Breast epithelium (tissue), 4 donors: ENCODE measurements at places on chromosomes 13 and 19. TPM values are rescaled to one million over a fixed set of nuclear protein-coding genes. Genes with fewer than 3 reads are reported as not detected.

DNA sequence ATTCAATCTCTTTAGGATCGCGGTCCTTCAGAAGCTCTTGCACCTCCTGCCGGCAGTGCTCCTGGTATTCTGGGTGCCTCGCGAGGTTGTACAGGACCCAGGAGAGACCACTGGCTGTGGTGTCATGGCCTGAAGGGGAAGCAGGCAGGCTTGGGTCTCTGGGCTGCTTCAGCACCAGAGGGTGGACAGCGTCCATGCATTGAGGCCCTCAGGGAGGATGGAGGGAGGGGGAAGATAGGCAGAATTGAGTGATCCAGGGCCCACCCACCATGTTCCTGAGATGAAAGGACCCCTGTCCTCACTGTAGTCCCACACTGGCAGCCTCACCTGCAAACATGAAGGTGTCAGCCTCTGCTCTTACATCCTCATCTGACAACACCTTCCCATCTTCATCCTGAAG lies 17.9 kb upstream of the OR10H5 start:
- no peak overlapping the region for H3K4me3 ChIP-seq
- H3K36me3 ChIP-seq: no peaks in the 10 kb centered on the region
- H3K27ac ChIP-seq: no peak overlapping the region
- no peaks in the 10 kb centered on the region for H3K27me3 ChIP-seq
- DNase-seq: no peak

GRCh38 chr13:48695776-48696175 lies 42.0 kb downstream of the CYSLTR2 start:
- H3K27ac ChIP-seq: no peak overlapping the region
- H3K27me3 ChIP-seq: no peaks in the 10 kb centered on the region
- no peaks in the 10 kb centered on the region for H3K36me3 ChIP-seq
- no peaks in the 10 kb centered on the region for H3K4me1 ChIP-seq
- DNase-seq: no peak
- H3K4me3 ChIP-seq: no peak overlapping the region

DNA sequence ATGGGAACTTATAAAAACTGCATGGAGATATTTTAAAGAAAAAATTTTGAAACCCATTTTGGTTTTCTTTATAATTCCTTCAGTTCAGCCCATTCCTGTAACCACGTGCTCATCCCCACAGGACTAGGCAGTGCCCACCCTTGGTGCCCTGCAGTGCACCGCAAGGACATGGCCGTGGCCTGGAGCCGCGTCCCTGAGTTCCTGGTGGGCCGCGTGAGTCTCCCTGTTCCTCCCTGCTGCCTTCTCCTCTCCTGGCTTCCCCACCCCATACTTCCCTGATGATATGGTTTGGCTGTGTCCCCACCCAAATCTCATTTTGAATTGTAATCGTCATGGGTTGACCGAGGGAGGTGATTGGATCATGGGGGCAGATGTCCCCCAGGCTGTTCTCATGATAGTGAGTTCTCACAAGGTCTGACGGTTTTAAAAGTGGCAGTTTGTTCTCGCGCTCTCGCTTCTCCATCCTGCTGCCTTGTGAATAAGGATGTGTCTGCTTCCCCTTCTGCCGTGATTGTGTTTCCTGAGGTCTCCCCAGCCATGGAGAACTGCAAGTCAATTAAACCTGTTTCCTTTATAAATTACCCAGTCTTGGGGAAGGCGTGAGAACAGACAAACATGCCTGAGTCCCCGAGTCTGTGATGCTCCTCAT lies 31.6 kb upstream of the TFDP1 start:
- no peaks in the 10 kb centered on the region for H3K4me1 ChIP-seq
- H3K4me3 ChIP-seq: no peak overlapping the region
- H3K36me3 ChIP-seq: no peaks in the 10 kb centered on the region
- H3K27me3 ChIP-seq: no peaks in the 10 kb centered on the region
- no peak overlapping the region for H3K27ac ChIP-seq

GRCh38 chr19:1001538-1002166 lies 1.4 kb downstream of the GRIN3B start:
- H3K4me1 ChIP-seq: no peaks in the 10 kb centered on the region
- no peaks in the 10 kb centered on the region for H3K36me3 ChIP-seq
- no peak for DNase-seq
- H3K4me3 ChIP-seq: peak overlapping the region; percentile 11
- peaks cover 67% of the 10 kb centered on the region for H3K27me3 ChIP-seq

DNA sequence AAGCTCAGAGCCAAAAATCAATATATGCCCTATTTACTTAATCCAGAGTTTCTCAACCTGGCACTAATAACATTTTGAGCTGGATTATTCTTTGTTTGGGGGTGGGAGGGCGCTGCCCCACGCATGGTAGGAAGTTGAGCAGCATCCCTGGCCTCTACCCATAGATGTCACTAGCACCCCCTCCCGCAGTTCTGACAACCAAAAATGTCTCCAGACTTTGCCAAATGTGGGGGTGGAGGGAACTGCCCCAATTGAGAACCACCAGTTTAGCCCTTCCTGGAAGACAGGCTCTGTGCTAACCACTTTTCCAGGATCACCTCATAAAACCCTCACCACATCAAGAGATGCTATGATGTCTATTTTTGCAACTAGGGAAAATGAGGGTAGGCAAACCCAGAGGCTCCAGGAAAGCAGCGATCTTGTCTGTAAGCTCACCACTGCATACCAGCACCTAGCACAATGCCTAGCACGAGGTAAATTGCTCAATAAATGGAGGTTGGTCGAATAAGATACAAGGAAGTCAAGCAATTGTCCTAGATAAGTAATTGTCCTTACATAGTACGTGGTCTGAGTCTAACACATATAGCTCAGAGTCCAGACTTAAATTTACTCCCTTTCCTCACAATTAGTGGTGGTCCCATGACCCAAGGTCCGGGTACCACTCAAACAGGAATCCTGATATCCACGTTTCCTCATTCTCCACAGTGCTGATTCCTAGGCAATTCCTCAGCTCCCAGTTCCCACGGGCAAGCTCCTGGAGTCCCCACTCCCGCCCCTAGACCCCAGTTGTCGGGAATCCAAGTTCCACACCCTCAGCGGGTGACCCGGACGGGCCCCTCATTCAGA lies 892 bp downstream of the TRIR start:
- H3K4me3 ChIP-seq: peak overlapping the region; percentile 98
- H3K27me3 ChIP-seq: no peaks in the 10 kb centered on the region
- peaks cover 9% of the 10 kb centered on the region for H3K36me3 ChIP-seq
- peak overlapping the region; percentile 95 for H3K27ac ChIP-seq
- no peak for DNase-seq

DNA sequence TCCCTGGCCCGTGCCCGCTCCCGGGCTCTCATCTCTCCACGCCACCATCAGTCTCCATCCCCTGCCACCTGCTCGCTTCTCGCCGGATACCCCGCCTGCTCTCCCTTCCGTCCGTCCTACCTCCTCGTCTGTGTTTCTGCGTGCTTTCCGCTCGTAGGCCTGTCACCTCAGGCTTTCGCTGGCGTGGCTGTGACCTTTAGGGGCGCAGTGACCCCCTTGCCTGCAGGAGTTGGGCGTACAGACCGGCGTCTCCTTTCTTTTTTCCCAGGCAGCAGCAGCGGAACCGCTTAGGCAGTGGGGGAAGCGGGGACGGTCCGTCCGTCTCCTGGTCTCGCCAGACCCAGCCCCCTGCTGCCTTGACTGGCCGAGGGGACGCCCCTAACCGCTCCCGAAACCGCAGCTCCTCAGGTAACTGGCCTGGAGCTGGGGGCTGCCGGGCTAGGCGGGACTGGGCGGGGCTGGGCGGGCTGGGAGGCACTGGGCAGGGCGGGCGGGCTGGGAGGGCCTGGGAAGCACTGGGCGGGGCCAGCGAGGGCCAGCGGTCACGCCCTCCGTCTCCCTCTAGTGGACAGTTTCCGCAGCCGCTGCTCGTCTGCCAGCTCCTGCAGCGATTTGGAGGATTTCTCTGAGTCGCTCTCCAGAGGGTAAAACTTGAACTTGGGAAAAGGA lies 6.3 kb downstream of the PGLYRP1 start:
- peak; percentile 81 for DNase-seq
- H3K4me1 ChIP-seq: peaks cover 3% of the 10 kb centered on the region
- H3K4me3 ChIP-seq: peak overlapping the region; percentile 51
- H3K27me3 ChIP-seq: peaks cover 3% of the 10 kb centered on the region
- no peaks in the 10 kb centered on the region for H3K36me3 ChIP-seq

DNA sequence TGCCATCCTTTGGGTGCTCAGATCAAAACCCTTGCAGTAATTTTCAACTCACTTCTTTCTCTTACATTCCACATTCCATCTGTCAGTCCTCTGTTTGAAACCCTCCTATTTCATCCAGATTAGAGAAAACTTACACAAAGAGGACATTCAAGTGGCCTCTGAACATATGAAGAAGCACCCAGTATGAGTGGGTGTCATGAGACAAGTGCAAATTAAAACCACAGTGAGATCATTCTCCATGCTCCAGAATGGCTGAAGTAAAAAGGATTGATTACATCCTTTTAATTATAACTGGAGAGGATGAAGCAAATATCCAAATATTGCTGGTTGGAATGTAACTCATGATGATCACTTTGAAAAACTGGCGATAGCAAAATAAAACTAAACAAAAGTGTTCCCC lies 96.5 kb downstream of the MIPEP start:
- no peaks in the 10 kb centered on the region for H3K36me3 ChIP-seq
- H3K27ac ChIP-seq: no peak overlapping the region
- H3K27me3 ChIP-seq: no peaks in the 10 kb centered on the region
- no peak overlapping the region for H3K4me3 ChIP-seq

GRCh38 chr19:47232422-47233211 lies 1.6 kb upstream of the BBC3 start:
- peak overlapping the region; percentile 98 for H3K4me3 ChIP-seq
- H3K36me3 ChIP-seq: no peaks in the 10 kb centered on the region
- H3K4me1 ChIP-seq: no peaks in the 10 kb centered on the region
- no peaks in the 10 kb centered on the region for H3K27me3 ChIP-seq

DNA sequence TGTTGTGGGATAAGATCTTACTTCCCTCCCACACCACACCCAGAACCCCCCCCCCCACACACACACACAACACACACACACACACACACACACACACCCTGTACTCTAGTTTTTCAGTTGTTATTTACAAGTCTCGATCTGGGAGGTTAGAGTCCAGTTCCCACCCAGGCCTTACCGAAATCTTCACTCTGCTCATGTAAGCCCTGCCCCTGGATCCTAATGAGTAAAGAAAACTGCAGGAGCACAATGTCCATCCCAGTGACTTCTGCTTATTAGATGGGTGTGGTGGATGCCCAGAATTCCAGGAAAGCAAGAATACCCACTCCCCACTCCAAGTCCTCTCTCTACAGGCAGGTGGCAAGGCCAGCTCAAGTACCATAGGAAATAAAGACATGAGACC lies 23.0 kb downstream of the STARD13 start:
- H3K4me3 ChIP-seq: no peak overlapping the region
- no peaks in the 10 kb centered on the region for H3K27me3 ChIP-seq
- DNase-seq: no peak

GRCh38 chr13:80551650-80552497 lies 210.9 kb upstream of the SPRY2 start:
- H3K4me3 ChIP-seq: no peak overlapping the region
- no peaks in the 10 kb centered on the region for H3K36me3 ChIP-seq
- no peak for DNase-seq
- H3K27ac ChIP-seq: peak overlapping the region; percentile 43
- no peaks in the 10 kb centered on the region for H3K27me3 ChIP-seq

- no peaks in the 10 kb centered on the region for H3K4me1 ChIP-seq
- no peaks in the 10 kb centered on the region for H3K36me3 ChIP-seq
- H3K27ac ChIP-seq: no peak overlapping the region
- H3K27me3 ChIP-seq: no peaks in the 10 kb centered on the region
These were observed 6.2 kb upstream of the EVI5L start for GRCh38 chr19:7823686-7824301.

GRCh38 chr13:76830805-76831204 lies 55.4 kb downstream of the KCTD12 start:
- no peaks in the 10 kb centered on the region for H3K4me1 ChIP-seq
- no peak for DNase-seq
- peak overlapping the region; percentile 30 for H3K27ac ChIP-seq
- H3K36me3 ChIP-seq: no peaks in the 10 kb centered on the region

DNA sequence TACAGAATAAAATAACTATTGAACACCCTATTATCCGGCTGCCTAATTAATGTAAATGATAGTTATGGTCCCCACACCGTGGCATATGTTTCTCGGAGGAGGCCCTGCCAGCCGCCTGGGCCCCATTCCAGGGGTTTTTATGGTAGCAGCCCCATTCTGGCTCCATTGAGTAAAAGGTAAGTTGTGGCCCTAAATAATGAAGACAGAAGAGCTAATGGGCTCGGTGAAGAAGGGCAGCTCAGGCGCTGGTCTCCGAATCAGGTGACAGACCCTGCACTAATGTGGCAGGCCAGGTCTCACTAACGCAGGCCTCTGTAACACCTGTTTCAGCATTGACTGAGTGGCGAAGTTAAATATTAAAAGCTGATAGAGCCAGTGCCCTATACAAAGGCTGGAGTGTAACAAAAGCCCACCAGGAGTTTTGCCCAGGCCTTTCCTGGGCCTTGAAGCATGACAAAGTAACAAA lies 19.1 kb downstream of the POP4 start:
- H3K27ac ChIP-seq: no peak overlapping the region
- H3K27me3 ChIP-seq: no peaks in the 10 kb centered on the region
- no peak for DNase-seq
- no peaks in the 10 kb centered on the region for H3K4me1 ChIP-seq
- H3K36me3 ChIP-seq: no peaks in the 10 kb centered on the region
- no peak overlapping the region for H3K4me3 ChIP-seq

GRCh38 chr13:53285896-53286430 lies 257.4 kb downstream of the OLFM4 start:
- H3K27ac ChIP-seq: no peak overlapping the region
- DNase-seq: no peak
- no peak overlapping the region for H3K4me3 ChIP-seq
- H3K27me3 ChIP-seq: no peaks in the 10 kb centered on the region
- H3K4me1 ChIP-seq: no peaks in the 10 kb centered on the region
- H3K36me3 ChIP-seq: no peaks in the 10 kb centered on the region

DNA sequence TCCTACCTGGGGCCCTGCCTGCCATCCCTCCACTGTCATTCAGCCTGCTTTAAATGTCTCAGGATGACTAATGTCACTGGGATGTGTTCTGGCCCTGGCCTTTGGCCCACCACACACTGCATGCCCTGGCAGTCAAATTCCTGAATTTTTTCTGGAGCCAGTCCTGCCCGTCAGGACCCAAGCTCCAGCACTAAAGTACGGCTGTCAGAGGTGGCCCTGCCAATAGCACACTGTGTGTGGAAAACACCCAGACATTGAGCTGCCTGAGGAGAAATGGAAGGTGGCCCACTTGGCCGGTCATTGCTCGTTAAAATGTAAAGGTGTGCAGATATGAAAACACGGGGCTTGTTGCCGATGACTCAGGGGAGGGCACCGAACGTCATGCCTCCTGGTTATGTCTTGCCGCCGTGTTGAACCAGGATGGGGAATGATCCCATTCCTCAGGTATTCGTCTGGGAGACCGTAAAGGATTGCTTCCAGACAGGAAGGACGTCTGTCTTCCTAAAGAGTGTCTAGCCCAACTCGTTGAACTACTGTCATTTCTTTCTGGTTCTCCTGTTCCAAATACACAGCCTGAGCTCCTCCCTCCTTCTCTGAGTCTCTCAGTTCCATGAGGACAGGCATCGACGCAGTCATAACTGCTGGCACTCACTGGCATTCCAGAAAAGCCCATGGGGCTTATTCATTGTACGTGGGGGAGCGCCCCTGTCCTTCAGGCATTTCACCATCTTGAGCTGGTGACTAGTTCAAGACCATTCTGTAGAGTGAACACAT lies 40.6 kb downstream of the COL4A2 start:
- H3K36me3 ChIP-seq: no peaks in the 10 kb centered on the region
- no peaks in the 10 kb centered on the region for H3K4me1 ChIP-seq
- peak; percentile 66 for DNase-seq
- peak overlapping the region; percentile 84 for H3K27ac ChIP-seq
- no peaks in the 10 kb centered on the region for H3K27me3 ChIP-seq
- no peak overlapping the region for H3K4me3 ChIP-seq

The ZNF431 gene
- 11.8 TPM for total RNA-seq

The MRPL54 gene
- 69.9 TPM for total RNA-seq

The SH3GL1 gene
- 33.8 TPM for total RNA-seq

The C1QTNF9 gene
- not detected for total RNA-seq

The GPR4 gene
- total RNA-seq: 1.1 TPM

The DPF1 gene
- not detected for total RNA-seq

The C19orf47 gene
- 6.7 TPM for total RNA-seq

The SLITRK6 gene
- 19.0 TPM for total RNA-seq

The PRRG2 gene
- total RNA-seq: 16.1 TPM

The RASIP1 gene
- 7.7 TPM for total RNA-seq
